NCI-H1092 treated with DMSO at 0.1 percent for 48 hours (cell line): ENCODE measurements at places on chromosomes 12 and 14.

- DNase-seq: no peak
Observed at GRCh38 chr12:42278128-42278510, 40.1 kb upstream of the YAF2 start.

GRCh38 chr12:119699199-119699760, 31.3 kb downstream of the PRKAB1 start:
- no peak for DNase-seq

- no peak for DNase-seq
Observed at GRCh38 chr14:67918838-67919237, 99.3 kb downstream of the RAD51B start.

DNA sequence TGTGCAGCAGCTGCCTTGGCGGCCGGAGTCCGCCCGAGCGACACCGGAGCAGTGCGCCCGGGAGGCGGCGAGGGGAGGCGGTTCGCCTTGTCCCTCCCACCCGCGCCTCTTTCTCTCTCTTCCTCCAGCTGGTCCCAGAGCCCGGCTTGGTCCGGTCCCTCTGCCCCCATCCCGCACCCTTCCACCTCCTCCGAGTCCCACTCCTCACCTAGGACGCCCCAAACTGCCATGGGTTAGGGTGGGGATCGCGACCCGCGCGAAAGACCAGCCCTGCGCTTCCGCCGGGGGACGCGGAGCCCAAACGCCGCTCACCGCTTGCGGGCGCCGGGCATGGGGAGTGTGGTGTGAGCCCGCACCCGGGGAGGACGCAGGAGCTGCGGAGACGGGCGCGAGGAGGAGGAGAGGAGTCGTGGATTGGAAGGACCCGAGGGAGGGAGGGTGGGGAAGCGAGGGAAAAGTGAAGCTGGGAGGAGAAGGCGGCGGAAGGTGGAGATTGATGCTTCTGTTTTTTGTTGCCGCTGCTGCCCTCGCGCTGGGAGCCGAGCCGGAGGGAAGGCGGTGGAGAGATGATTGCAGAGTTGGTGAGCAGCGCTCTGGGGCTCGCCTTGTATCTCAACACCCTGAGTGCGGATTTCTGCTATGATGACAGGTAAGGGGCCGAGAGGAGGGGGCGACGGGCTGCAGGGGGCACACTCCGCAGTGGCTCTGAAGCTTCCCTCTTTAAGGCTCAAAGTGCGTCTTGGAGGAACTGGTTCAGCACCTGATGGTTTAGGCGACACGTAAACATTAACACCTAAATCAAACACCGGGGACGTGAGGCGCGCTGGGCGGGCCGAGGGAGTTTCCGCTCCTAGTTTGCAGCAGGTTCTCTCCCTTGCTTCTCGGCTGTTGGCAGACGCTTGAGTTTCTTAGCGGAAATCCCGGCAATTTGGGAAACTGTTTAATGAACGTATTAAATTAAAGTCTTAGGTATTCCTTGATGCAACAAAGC, 610 bp downstream of the TMTC2 start:
- DNase-seq: peak; percentile 74

DNA sequence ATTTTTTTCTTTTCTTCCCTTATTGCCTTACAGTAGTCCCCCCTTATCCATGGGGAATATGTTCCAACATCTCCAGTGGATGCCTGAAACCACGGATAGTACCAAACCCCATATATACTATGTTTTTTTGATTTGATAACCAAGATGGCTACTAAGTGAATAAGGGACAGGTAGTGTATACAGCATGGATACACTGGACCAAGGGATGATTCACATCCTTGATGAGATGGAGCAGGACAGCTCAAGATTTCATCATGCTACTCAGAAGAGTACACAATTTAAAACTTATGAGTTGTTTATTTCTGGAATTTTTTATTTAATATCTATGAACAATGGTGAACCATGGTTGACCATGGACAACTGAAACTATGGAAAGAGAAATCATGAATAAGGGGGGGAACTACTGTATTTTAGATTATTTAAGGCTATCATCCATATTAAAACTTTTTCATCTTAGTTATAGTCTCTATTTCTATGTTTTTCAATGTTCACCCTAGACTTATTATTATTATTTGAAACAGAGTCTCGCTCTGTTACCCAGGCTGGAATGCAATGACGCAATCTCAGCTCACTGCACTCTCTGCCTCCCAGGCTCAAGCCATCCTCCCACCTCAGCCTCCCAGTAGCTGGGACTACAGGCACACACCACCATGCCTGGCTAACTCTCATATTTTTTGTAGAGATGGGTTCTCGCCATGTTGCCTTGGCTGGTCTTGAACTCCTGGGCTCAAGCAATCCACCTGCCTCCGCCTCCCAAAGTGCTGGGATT, 188.0 kb upstream of the PELI2 start:
- DNase-seq: no peak

- DNase-seq: no peak
Observed at GRCh38 chr12:111056618-111057521, 136.5 kb upstream of the MYL2 start.

- DNase-seq: no peak
Observed at GRCh38 chr12:113155646-113156045, 6.1 kb downstream of the CFAP73 start.

DNA sequence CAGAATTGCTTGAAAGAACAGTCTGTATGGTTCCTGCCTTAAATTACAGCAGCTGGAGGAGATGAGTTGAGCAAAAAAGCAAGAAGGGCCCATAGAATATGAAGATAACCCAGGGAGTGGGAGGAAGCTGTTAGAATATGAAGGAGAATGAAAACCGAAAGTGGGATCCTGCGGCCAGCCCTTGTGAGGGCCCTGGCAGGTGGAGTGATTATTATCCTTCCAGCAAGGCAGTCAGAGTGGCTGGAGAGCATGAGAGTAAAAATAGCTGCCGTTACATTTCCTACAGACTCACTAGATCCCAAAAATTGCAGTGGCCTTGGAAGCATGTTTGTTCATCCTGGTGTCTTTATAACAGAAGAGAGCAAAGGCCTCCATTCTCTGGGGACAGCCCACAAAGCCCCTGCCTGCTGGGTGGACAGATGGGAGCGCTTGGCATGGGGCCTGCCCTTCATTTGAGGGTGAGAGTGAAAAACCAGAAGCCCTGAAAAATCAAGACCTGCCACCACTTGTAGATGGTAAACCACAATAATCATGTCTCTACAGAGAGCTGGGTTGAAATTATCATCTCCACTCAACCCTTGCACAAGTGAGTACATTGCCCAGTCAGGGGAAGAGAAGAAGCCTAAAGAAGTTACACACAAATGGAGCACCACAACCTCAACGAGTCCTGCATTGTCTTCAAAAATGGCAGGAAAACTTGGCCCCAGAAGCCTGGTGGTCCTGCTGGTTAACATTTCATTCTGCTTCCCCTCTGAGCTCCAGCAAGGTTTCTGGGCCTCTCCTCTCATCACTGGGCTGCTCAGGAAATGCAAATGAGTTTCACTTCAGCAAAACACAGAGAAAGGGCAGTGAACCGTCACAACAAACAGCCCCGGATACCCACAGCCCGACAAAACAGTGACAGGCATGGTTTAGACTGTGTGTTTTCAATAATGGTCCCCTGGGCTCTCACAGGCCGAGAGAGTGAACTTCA, 20.5 kb downstream of the ZDHHC22 start:
- DNase-seq: peak; percentile 87

GRCh38 chr12:67362526-67362925, 93.4 kb downstream of the CAND1 start:
- DNase-seq: no peak

- DNase-seq: peak; percentile 19
Observed at GRCh38 chr14:102464846-102465341, 44.7 kb downstream of the ANKRD9 start.

DNA sequence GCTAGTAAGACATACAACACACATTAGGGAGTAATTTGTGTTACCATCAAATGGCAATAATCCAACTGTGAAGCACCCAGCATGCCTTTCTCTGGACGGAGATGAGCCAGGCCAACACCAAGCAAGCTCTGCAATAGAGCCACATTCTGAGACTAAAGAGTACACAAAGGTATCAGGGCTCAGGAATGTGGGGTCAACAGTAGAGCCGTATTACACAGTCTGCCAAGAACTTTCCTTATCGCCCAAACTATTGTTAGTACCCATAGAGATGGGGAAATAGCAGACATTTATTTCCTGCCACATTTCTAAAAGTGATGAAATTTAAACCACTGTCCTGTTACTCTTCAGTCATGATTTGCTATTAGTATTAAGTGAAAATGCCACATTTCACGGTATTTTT, 113.7 kb downstream of the BMP4 start:
- no peak for DNase-seq

DNA sequence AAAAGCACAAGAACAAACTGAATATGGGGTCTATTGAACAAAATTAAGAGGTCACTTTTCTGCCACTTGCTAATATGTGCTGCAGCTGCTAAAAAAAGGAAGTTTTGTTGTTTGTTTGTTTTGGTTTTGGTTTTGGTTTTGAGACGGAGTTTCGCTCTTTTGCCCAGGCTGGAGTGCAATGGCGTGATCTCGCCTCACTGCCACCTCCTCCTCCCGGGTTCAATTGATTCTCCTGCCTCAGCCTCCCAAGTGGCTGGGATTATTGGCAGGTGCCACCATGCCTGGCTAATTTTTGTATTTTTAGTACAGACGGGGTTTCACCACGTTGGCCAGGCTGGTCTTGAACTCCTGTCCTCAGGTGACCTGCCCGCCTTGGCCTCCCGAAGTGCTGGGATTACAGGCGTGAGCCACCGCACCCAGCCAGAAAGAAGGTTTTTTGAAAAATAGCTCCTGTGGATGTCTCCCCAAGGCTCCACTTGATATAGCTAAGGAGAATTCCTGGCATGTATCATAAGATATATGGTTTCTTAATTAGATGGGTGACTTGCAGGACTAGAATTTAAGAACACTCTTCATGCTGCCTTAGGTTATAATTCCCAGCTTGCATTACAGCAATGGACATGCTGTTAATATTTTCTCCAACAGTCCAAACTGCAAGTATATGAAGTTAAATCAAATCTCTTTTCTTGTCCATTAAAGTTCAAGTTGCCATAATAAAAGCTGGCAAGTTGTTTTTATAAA, 237.6 kb upstream of the AMIGO2 start:
- DNase-seq: no peak

GRCh38 chr12:112936927-112937326, 1.3 kb upstream of the OAS3 start:
- no peak for DNase-seq

GRCh38 chr12:29155079-29155478, 6.0 kb downstream of the FAR2 start:
- DNase-seq: no peak

GRCh38 chr12:51846271-51846691, 2.2 kb downstream of the FIGNL2 start:
- DNase-seq: no peak

GRCh38 chr14:52422650-52423356, 108.7 kb downstream of the PTGER2 start:
- DNase-seq: no peak
